ENCODE measurements at places on chromosomes 16 and 17. TPM values are rescaled to one million over a fixed set of nuclear protein-coding genes. Genes with fewer than 3 reads are reported as not detected.
A peak's percentile ranks its signal among the peaks of the same experiment; 100 is the strongest.

DNA sequence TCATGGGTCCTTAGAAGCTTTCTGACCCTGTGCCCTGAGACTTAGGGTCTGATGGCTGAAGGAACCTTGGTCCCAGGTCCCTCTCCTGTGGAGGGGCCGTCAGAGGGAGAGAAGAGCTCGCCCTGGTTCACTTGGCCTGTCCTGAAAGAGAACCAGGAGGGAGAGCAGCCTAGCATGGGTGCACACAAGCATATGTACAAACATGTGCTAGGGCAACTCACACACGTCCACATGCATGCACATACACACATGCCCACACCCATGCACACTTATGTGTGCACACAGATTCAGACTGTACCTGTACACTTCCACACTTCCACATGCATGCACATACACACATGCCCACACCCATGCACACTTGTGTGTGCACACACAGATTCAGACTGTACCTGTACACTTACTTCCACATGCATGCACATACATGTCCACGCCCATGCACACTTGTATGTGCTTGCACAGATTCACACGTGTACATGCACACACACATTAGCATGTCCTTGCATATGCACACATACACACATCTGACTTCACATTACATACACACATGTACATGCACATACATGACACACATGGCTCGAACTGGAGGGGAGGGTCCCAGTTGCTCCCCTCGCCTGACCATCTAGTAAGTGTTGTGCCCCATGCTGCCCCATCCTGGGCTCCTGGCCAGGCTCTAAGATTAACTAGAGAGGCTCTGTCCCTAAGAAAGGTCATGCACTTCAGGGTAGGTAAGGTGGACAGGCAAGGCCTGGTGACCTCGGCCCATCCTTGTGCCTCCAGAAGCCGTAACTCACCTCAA is 122.0 kb downstream of the METRNL start:
- ATAC-seq, result no peak

DNA sequence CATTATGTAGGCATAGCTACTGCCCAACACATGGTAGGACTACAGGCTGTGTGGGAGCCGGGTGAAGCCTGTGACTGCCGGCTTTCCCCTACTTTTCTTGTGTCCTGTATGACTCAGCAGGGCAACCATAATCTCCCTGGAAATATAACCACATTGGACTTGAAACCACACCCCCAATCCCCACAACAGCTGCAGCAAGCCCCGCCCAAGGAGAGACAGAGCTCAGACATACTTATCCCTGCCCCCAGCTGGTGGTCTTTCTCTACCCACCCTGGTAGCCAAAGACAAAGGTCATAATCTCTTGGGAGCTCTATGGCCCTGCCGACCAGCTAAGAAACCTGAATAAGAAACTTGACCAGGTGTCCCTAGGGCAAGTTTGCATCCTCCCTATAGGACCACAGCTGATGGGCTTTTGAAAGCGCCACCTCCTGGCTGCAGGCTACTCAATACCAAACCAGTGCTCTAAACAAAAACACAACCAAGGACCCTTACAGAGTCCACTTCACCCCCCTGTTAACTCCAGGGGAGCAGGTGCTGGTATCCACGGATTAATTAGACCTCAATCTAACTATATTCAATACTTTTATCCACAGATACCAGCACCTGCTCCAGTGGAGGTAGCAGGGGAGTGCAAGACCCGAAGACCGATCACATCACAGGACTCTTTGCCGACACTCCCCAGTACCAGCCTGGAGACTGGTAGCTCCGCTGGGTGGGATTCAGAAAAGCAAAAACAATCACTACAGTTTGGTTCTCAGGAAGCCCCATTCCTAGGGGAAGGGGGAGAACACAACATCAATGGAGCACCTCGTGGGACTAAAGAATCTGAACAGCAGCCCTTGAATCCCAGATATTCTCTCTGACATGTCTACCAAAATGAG is 91.2 kb downstream of the IRX5 start:
- peak; percentile 49 for ATAC-seq

- no peak for ATAC-seq
Observed at GRCh38 chr16:24409045-24409444, 130.3 kb upstream of the RBBP6 start.

The PRSS22 gene
- 97.0 TPM for total RNA-seq

DNA sequence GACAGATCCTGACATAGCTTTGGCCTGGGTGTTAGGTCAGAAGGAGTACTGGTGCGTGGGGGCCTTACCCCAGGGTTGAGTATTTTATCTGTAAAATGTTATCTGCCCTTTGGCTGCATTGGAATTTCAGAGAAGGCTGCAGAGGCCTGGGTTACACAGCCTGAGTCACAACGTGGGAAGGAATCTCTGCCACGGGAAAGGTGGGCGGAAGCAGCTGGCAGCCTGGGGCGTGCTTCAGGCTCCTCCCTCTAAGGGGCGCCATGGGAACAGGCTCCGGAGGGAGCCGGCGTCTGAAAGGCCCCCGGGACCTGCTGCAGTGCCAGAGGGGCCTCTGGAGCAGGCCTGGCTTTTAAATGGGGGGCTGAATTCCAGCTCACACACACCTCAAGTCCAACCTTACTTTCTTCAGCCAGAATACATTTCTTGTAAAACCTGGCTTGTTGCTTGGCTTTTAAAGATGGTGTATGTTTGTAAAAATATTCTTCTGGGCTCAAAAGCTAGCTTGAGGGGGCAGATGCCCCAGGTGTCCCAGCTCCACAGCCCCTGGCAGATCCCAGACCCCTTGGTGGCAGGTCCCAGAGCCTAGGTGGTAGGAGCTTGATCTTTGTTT is 142.2 kb downstream of the RAB11FIP4 start:
- peak; percentile 33 for ATAC-seq

DNA sequence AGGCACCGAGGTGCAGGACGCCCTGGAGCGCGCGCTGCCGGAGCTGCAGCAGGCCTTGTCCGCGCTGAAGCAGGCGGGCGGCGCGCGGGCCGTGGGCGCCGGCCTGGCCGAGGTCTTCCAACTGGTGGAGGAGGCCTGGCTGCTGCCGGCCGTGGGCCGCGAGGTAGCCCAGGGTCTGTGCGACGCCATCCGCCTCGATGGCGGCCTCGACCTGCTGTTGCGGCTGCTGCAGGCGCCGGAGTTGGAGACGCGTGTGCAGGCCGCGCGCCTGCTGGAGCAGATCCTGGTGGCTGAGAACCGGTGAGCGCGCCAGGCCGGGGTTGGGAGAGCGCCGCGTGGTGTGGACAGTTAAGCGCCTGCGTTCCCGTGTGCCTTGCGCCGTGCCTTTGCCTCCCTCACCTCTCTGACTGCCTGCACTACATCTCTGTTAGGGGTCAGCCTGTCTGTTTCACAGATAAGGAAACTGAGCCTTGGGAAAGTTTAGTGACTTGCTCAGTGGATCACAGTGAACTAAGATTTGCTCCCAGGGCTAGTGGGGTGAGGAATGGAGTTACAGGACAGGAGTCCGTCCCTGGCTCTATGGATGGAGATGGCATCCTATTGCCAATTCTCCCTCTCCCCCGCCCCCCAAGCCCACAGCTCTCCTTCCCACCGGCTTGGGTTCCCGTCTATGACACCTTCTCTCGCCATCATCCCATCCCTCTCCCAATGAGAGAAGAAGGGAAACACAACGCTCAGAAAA is 880 bp downstream of the SARM1 start:
- no peak for ATAC-seq

- ATAC-seq, result no peak
Observed at GRCh38 chr16:85005285-85006069, 5.9 kb downstream of the ZDHHC7 start.

The GAS7 gene
- 17.3 TPM for total RNA-seq
